ENCODE measurements at places on chromosomes 12 and 14. TPM values are rescaled to one million over a fixed set of nuclear protein-coding genes. Genes with fewer than 3 reads are reported as not detected.

The CLEC4C gene
- total RNA-seq, result not detected

The KRT6C gene
- not detected for total RNA-seq

The DAO gene
- total RNA-seq, result not detected

The VDR gene
- total RNA-seq, result 305 TPM

The SRRM4 gene
- not detected for total RNA-seq

The PMEL gene
- not detected for total RNA-seq

The CCDC175 gene
- total RNA-seq, result not detected
